NCI-H226 (cell line): ENCODE measurements at places on chromosomes 6 and 20.

GRCh38 chr6:72691249-72691648, 69.4 kb downstream of the KCNQ5 start:
- DNase-seq, result no peak

DNA sequence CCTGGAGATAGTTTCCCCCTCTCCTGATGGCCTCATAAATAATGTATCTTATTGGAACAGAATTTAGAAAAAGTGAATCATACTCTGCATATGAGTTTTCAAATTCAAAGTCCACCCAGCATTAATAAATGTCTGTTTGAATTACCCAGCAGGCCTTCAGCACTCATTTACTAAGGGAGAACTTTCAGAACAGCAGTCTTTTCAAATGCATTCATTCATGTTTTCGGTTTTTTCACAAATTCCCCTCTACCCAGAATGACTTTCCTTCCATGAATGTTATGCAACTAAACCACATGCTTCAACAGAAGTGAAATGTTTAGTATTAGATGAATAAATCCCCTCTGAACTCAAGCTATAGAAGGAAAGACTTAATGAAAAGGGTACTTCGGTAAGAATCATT, 92.4 kb downstream of the RTN4IP1 start:
- no peak for DNase-seq

GRCh38 chr6:31797588-31797987, 2.0 kb upstream of the VARS1 start:
- no peak for DNase-seq

GRCh38 chr6:135088818-135089809, 34.5 kb upstream of the HBS1L start:
- peak; percentile 60 for DNase-seq

DNA sequence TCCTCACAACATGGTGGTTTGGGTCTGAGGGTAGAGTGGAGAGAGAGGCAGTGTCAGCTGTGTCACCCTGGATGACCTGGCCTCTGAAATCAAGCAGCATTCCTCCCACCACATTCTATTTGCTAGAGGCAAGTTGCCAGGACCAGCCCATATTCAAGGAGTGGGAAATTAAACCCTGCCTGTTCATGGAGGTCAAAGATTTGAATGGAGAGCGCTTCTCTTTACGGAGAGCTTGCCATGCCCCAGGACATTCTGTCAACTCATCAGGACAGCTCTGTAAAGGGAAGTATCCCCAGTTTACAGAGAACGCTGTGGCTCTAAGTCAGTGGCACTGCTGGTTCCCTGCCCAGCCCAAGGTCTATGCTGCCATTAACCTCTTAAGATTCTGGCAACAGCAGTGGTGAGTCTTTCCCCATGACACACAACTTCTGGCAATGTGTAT, 90.0 kb upstream of the INSM1 start:
- no peak for DNase-seq

- no peak for DNase-seq
Measured at GRCh38 chr6:81589465-81590313, 162.8 kb downstream of the TENT5A start.

DNA sequence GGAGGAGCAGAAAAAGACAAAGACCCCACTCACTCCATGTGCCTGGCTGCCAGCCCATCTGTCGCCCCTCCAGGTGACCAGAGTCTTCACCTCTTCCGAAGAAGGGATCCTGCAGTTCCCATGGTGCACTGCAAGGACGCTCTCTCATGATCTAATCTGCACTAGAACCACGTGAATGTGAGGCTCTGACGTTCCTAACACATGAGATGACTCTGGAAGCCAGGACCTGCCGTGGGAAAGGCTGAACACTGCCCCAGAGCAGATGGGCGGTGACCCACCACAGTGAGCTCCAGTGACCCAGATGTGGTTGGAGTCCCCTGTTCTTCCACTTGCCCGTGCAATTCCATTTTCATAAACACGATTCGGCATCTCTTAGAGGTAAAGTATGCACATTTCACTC, 39.6 kb upstream of the PDE10A start:
- DNase-seq, result no peak

- no peak for DNase-seq
Measured at GRCh38 chr20:57802765-57803507, 93.1 kb upstream of the PMEPA1 start.

GRCh38 chr20:20210327-20210726, 157.6 kb upstream of the INSM1 start:
- no peak for DNase-seq

GRCh38 chr6:96675597-96675996, 112.7 kb downstream of the FHL5 start:
- DNase-seq, result no peak

DNA sequence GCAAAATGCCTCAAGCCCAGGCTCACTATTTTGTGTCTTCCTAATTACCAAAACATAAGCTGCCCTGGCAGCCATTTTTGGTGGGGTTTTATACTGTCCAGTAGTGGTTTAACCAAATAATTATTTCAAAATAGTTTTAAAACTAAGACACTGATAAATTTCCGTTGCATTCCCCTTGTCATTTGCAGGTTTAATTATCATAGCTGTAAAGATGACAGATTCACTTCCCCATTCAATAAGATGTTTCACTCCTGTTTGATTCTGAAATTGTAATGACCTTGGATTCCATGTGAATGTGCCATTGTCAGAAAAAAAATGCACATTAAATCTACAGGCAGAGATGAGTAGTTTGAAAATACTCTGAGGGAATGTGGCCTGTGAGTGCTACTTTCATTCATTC, 172.0 kb downstream of the COL9A1 start:
- no peak for DNase-seq

- peak; percentile 47 for DNase-seq
Measured at GRCh38 chr6:165770397-165771082, 107.5 kb upstream of the PDE10A start.
